ENCODE measurements at places on chromosomes 11 and 22.

GRCh38 chr11:134045799-134046635, 22.9 kb upstream of the JAM3 start:
- no peak for DNase-seq

DNA sequence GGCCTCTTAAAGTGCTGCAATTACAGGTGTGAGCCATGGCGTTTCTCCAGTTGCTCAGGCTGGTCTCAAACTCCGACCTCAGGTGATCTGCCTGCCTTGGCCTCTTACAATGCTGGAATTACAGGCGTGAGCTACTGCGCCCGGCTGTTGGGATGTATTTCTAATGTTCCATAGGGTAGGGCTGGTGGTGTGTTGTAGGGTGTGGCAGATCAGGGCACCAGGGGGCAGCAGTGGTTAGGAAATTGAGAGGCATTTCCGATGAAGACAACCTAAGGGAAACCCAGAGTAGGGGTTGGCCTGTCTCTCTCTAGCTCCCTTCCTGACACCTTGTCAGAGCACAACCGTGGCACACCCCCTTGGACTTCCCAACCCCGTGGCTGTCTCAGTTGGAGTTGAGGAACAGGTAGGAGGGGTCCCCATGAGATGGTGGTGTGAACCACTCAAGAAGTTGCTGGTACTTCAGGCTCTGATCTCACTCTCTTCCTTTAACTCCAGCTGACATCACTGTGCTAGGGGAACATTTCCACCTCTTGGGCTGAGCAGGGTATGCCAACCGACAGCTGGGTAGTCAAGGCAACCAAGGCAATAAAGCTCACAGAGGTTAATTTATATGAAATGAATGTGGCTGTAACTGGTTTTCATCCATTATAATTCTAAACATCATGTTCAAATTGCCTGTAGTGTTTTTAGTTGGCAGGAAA, 33.0 kb downstream of the YWHAH start:
- DNase-seq, result peak; percentile 82

DNA sequence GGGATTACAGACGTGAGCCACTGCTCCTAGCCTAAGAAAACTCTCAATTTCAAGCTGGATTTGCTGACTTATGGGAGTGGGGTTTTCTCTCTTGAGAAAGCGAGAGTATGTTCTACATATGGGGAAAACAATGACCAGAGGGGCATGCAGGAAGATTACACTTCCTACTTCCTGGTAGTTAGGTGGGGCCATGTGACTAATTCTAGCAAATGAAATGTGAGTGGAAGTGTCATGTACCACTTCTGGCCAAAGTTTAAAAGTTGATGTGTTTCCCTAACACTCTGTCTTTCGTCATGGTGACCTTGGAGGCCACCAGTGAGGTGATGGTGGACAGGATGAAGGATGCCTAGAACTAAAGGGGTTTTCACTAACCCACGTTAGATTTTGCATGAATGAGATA, 50.5 kb downstream of the PARVG start:
- DNase-seq, result no peak

DNA sequence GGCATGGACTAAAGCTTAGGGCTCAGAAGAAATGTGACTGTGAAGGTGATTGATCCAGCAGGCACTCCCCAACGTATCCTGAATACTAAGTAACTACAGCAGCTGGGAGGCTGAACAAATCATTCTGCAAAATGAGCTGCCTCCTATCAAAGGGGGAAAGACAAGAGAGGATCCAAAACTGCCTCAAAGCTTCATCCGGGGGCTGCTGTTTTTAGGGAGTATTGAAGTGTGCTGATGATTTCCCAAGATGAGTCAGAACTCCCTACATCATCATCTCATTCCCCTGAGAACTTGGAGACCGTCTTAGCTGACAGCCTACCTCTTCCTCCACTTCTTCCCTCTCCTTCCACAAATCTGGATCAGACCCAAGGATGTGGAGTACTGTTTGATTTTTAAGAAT, 108.4 kb upstream of the GRAMD1B start:
- DNase-seq, result no peak

- DNase-seq, result no peak
Measured at GRCh38 chr11:15937601-15938120, 418.7 kb downstream of the SOX6 start.

- DNase-seq, result no peak
Measured at GRCh38 chr11:75627906-75628668, 40.8 kb downstream of the MAP6 start.

GRCh38 chr11:75275581-75275980, 35.0 kb downstream of the TPBGL start:
- DNase-seq, result peak; percentile 66

- no peak for DNase-seq
Measured at GRCh38 chr11:102410382-102410784, 42.2 kb downstream of the TMEM123 start.

DNA sequence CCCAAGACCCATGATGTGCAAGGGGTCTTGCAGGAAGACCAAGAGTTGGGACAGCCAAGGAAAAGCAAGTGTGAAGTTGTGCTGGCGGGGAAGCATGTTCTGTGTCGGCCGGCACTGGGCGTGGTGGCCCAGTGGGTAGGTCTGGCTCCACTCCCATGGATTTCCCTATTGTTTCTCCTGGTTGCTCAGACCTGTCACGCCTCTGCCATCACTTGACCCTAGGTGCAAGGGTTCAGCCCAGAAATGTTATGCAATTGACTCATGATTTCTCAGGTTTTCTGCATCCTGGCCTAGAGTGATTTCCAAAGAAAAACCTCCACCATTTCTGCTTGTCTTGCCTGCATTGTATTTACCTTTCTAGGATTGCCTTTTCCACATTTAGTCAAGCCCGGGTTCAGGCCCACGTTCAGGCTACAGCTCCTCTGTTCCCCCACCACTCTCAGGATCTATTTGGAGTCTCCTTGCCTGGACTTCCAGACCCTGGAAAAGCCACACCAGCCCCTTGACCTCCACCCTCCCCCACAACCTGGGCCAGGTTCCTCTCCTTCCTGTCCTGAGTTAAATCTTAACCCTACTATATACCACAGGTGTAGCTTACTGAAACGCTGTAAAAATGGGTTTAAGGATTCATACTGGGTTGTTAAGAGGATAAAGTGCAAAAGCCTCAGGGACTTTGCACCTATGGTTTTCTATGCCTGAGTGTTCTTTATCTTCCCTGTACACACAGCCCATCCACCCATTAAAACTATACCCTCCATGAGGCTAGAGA, 17.5 kb upstream of the FOLR1 start:
- no peak for DNase-seq

GRCh38 chr11:59459916-59460315, 3.2 kb downstream of the OR4D6 start:
- no peak for DNase-seq

GRCh38 chr11:114159802-114160632, 100.5 kb downstream of the ZBTB16 start:
- DNase-seq, result peak; percentile 90

DNA sequence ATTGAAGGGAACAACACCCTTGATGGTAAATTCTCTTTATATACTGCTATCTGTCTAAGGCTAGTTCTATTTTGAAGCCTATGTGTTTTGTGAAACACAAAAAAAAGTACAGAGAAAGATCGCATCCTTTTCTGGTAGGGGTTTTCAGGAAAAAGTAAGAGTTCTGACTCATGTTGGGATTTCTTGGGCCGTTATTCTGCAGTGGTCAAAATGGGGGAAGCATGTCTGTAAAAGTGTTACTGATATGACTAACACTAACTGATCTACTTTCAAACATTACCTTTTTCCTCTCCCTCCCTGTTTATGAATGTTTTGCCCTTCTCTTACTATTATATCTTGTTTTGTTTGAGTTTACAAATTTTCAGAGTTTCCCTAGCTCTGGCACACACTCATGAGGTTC, 53.9 kb downstream of the CTNND1 start:
- no peak for DNase-seq

- no peak for DNase-seq
Measured at GRCh38 chr11:115522302-115522701, 18.1 kb upstream of the CADM1 start.

DNA sequence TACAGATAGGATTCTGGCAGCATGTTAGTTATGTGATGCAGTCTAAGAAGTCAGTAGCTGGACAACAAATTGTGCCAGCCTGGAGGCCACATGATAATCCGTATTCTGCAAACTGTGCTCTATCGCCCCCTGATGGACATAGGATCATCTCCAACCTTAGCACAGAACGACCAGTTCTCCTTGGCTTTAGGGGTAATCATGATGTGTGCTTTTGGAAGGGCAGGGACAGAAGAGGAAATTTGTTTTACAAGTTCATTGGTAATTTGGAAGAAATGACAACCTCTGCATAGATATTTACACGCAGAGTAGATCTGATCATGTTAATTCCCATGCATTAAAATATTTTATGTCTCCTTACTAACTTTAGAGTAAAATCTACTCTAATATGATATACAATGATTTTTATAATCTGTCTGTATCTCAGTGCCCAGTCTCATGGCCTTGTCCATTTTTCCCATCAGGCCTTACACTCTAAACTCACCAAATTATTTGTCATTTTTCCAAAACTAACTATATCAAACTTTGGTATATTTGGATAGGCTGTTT, 12.1 kb downstream of the OR10D3 start:
- no peak for DNase-seq

DNA sequence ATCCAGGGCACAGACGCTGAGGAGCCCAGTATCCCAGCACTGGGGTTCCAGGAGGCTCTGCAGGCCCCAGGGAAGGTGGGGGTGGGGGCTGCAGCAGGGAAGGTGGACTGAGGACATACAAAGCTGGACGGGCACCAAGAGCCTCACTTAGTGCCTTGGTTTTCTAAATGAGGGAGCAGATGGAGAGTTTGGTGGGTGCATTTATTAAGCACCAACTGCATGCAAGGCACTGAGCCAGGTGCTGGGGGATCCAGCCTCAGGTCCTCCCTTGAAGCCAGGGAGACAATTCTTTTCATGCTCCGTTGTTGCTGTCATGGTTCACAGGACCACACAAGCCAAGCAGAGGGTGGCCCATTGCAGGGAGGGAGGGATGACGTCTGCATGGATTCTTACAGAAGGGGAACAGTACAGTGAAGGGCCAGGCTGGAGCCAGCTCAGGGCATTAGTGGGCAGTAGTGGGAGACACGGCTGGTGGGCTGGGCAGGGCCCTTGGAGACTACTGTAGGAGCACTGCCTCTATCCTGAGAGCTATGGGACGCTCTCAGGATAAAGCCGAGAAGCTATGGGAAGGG, 65.0 kb downstream of the MACROD1 start:
- DNase-seq, result no peak

DNA sequence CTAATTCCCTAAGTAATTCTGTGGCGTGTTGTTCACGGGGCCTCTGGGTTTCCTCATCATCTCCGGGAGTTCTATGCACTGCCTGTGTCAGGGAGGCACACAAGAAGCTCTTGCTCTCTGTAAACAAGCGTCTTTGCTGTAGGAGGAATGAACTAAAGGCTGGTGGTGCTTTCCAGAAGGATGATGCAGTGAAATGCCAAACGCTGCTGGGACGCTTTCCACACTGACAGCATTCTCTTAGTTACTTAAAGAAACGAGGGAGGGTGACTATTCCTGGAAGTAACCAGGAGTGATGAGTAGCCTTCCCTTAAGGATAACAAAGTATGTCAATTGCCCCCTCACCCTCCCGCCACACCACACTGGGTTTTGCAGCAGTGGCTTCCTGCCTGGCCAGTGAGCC, 38.5 kb upstream of the NUP50 start:
- DNase-seq, result no peak

- DNase-seq, result no peak
Measured at GRCh38 chr22:28817919-28818859, 17.8 kb upstream of the XBP1 start.

DNA sequence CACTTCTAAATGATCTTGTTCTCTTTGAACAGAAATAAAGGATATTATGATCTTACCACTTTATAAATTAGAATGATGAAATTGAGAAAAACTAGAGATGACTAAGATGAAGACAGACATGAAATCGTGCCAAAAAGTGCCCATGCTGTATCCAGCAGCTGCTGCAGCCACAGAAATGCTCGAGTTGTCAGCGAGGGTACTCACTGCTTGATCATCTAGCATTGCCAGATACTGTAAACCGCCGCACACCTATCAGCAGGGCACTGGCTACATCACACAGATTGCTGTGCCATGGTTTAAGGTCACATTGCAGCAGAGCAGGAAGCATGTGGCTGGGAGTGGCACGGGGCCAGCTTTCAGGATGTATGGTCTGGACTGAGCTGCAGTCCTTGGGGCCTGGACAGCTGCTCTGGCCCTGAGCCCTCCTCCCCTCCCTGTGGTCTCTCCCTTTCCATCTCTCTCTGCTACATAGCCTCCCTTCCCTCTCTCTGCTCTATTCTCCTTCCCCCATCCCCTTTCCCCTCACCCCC, 51.0 kb upstream of the SEPTIN5 start:
- DNase-seq, result no peak

- DNase-seq, result peak; percentile 88
Measured at GRCh38 chr11:64971421-64972233, at the start of gene MAJIN. TSS of gene MAJIN (minus strand) at chr11:64972108. CDS start at chr11:64959405, 12,703 bp downstream.

GRCh38 chr22:37206841-37207821, 5.1 kb downstream of the SSTR3 start:
- DNase-seq, result no peak

DNA sequence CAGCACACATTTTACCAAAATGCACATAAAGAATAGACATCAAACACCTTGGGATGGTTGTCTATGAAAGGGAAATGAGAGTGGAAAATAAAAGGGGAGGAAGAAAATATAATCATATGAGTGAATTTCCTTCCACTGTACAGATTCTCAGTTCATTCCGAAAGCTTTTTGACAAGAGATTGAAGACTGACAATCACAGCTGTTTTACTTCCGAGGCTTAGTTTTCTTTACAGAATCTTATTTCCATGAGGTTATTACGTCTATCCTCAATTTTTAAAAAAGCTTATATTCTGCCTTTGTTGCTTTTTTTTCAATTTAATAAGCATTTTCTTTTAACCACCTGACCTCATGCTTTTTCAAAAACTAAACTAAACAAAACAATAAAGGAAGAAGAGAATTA, 12.8 kb upstream of the NNMT start:
- no peak for DNase-seq

DNA sequence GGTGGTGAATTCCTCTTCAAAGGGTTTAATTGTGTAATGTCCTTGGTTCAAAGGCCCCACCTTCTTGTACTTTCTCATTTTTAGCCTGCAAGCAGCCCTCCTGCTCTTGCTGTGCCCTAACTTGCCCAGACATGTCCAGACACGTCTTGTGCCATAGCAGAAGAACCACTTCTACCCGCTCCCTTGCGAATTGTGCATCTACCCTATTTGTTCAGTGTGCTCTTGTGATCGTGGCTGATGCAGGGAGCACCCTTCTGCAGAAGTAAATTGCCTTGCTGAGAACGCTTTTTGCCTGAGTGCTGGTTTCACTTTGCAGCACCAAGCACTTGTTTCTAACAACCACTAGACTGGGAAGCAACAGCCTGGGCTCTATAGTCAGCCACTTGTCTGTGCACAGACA, 249.4 kb downstream of the SBF2 start:
- DNase-seq, result no peak

- DNase-seq, result peak; percentile 17
Measured at GRCh38 chr11:35045236-35045820, 93.6 kb upstream of the CD44 start.
